Stimulated activated memory B cell treated with anti-CD40 and anti-IgM and Interleukin-4, amounts not matched to agents 10 μg/mL and 1 μg/mL and 100 μg/mL, for 72 hours (primary cell): ENCODE measurements at places on chromosomes 1 and 21.

DNA sequence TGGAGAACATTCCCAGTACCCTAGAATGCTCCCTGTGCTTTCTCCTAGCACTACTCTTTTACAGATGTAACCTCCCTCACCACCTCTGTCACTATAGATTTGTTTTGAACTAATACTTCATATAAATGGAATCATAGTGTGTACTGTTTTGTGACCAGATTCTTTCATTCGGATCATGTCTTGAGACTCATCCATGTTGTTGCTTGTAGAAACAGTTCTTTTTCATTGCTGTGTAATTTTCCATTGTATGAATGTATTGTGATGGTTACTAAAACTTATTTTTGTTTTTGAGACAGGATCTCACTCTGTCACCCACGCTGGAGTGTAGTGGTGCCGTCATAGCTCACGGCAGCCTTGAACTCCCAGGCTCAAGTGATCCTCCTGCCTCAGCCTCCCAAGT is 2.7 kb downstream of the MAST2 start:
- no peak for ATAC-seq

DNA sequence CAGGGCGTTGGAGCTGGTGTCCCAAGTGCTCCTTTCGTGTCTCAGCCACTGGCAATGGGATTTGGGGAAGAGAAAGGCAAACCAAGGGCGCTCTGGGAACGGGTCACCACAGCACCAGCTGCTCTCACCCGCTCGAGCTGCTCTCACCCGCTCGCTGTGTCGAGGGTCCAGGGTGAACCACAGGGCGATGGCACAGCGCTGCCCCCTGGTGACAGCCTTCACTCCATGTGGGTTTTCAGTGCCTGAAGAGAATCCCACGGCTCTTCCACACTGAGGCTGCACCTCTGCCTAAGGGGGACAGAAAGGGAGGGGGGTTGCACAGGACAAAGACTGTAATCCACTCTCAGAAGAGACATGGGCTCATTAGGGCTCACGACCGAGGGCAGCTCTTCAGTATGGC is 7.1 kb upstream of the CLDN19 start:
- peak; percentile 52 for ATAC-seq

GRCh38 chr1:247935781-247936180 is 11.1 kb downstream of the OR2AJ1 start:
- ATAC-seq, result no peak

DNA sequence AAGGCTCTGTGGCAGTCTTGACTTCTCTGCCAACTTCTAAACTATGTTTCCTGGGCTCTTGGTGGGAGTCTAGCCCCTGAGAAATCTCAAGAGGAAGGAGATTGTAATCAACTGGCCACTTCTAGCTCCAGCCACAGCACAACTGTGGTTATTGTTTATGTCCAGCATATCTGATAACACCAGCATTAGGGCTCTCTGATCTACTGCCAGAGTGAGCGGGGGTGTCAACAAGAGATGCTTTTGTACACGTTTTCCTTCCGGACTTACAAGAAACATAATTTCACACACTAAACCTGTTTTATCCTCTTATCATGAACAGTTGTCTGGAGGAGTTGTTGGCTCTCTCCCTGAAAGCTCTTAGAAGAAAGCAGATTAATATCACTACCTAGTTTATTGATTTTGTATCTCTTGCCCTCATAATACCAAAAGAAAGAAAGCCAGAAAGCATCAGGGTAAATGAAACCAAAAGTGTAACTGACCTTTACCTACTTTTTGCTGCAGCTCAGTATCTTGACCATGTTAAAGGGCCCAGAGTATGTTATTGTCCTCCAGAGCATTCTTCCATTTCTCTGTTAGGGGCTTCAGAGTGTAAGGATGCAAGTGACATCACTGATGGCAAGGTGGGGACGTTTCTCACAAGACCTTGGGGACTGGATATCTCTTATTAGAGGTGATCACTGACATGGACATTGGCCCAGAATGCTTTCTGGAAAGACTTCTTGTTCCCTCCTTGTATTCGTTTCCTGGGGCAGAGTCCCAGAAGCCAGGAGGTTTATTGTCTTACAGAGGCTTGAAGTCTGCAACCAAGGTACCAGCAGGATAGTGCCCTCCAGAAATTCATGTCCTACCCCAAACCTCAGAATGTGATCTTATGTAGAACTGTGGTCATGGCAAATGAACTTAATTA is 9.6 kb upstream of the SH2D1B start:
- ATAC-seq, result no peak

DNA sequence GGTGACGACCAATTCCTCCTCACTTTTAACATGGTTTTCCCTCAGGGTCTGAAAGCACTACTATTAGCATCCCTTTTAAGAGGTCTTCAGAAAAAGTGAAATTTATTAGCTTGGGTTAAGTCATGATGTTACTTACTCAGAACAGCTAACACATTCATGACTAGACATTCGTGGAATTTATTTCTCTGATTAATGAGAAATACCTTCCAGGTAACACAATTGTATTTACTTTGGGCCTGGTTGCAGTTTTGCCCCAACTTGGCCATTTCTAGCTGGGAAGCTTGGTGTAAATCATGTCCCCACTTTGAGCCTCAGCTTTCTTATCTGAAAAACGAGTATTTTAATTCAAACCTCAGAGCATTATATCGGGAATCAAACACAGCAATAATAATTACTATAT is 119.2 kb upstream of the SPATA6 start:
- ATAC-seq, result no peak

DNA sequence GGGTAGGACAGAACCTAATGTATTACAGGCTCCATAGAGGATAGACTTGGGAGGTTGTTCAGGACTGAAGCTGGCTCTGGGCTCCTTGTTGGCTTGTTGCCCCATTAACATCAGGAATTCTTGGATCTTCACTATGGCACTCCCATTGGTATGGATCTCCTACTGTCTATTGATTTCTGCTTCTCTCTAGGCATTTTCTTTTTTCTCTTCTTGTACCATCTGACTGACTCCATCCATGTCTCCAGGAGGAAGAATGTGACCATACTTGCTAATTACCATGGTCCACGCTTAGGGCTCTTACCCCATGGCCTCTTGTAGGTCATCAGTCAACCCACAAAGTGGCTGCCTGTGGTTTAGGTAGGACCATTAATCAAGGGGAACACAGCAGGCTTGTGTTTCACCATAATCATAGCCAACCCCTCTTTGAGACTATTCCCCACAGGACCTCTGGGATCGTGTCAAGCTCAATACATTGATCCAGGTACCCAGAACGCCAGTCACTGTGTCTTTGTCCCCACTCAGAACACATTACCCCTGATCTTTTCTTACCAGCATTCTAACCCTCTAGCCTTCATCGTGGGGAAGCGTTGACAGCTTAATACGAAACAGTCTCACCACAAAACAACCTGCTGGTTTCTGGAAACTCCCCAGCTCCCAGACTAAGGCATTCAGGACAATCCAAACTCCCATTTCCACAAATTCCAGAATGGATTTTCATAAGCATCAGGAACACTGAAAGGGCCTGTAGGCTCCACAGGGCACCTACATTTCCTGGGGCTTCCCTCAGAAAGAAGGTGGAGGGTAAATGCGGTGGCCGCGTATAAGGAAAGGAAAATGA is 97.1 kb downstream of the ETS2 start:
- ATAC-seq, result no peak
